ENCODE measurements at places on chromosomes 13 and 19.

DNA sequence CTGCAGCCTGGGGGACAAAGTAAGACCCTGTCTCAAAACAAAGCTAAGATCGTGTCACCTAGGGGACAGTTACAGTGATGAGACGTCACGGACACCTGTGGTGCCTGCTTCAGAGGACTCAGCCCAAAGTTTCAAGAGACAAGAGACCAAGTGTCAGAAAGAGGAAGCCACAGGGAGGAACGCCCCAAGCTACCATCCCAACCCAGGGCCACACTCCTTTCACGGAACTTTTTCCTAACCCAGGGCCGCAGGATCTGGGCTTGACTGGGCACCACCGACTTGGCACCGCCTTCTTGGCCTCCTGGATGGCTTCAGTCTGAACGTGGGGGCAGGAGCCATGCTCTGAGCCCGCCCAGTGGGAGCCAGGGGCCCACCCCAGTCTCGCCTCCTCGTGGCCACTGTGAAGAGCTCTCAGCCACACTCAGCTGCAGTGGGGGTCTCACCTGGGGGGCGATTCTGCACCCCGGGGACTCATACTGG, 8.5 kb downstream of the MOB3A start:
- no peak for DNase-seq

- DNase-seq = no peak
These were observed 1.1 kb downstream of the AKAP8L start for GRCh38 chr19:15417699-15418098.

DNA sequence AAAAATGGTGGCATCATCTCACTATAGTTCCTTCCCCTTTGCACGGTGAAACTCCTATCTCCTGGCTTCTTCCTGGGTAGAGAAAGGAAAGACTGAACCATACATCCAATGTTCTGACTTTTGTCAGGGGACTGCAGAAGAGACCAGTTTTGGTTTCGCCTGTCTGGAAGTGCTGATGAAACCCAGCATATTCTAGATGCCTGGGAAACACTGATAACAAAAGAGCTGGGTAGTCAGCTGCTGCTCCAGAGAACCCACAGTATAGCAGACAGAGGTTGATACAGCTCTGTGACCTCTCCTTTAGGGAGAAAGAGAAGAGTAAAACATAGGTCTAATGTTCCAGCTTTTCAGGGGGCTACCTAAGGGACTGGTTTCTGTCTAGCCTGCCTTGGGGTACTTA, 695.3 kb downstream of the DIAPH3 start:
- no peak for DNase-seq

- DNase-seq = no peak
These were observed 122.3 kb downstream of the ATP8A2 start for GRCh38 chr13:25493931-25494640.
